Heart left ventricle (tissue), 16 donors: ENCODE measurements at places on chromosomes 12 and 14.

GRCh38 chr12:31007153-31007495 lies 66.5 kb upstream of the DDX11 start:
- DNase-seq, result no peak

DNA sequence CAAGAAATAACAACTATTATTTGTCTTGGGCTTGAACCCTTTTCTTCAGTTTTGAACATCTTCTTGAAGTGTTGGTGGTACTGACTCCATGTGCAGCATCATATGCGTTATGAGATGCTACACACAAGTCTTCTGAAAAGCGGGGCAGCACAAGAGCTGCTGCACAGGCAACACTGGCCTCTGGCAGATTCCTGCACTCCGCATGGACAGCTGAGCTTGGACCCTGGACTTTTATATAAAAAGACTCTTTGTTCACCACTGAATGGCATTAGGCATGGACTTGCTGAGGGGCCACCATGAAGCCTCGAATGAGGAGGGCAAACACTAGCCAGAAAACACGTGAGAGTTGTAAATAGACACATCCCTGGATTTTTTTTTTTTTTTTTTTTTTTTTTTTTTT lies 210.8 kb upstream of the NPAS3 start:
- no peak for DNase-seq

DNA sequence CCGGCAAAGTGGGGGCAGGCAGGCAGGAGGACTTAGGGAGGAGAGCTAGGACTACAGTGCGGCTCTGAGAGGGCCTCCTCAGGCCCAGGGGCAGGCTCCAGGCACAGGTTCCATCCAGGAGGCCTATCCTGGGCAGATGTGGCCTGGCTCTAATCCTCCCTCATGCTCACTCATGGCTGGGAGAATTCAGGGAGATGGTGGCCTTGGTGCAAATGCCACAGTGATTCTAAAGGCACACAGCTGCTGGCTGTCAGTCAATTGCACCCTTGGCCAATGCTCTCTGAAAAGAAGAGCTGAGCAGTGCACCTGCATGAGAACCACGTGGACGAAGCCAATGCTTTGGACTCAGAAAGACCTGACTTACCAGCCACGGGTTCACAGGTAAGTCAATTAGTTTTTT lies 89.6 kb downstream of the C12orf75 start:
- no peak for DNase-seq

GRCh38 chr12:52912711-52913430 lies 8.0 kb upstream of the KRT8 start:
- DNase-seq, result no peak

DNA sequence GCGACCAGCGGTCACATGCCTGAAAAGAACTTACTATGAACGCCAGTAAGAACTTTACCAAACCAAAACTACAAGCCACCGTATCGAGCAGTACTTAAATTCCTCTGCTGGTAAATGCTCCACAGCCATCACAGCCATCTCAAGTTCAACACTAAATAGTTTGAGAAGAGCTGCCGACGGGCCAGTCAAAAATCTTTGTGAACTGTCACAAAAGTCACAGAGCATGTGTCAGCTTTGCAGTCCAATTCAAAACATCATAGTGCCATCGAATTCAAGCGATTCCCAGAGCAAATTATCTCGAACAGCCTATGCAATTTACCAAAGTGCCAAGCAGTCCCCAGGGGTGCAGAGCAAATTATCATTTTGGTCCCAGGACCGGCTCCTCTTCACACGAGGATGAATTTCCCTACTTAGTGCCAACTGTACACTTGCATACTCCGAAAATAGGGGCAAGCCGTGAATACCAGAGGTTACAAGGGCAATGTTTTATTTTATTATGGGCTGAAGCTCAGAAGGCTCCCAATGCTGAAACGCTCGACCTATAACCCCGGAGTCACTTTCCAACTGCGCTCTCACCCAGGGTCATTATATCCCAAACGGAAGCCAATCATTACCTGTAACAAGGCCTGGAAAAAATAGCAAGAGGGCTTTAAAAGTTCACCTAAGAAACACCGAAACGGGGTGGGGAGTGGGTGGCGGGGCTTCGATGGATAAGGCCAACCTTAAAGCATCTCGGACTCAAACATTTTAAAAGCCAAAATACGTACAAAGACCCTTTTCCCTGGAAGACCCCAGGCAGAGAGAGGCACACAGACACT lies 1.1 kb downstream of the LRP6 start:
- DNase-seq, result no peak

DNA sequence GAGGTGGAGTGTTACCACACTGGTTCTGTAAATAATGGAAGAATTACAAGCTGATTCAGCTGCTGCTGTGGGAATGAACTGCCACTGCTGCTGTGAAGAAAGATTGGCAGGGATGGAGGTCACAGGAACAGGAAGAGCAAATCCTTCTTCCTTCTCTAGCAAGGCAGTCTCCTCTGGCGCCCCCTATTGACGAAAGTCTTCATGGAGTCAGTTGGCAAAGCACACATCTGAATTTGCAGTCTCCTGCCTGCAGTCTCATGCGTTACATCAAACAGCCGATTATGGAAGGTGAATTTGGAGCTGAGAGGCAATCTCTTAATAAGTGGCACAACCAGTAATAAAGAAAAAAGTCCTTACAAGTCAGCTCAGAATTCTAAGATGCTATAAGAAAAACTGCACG lies 106.0 kb upstream of the TMTC1 start:
- peak; percentile 52 for DNase-seq

DNA sequence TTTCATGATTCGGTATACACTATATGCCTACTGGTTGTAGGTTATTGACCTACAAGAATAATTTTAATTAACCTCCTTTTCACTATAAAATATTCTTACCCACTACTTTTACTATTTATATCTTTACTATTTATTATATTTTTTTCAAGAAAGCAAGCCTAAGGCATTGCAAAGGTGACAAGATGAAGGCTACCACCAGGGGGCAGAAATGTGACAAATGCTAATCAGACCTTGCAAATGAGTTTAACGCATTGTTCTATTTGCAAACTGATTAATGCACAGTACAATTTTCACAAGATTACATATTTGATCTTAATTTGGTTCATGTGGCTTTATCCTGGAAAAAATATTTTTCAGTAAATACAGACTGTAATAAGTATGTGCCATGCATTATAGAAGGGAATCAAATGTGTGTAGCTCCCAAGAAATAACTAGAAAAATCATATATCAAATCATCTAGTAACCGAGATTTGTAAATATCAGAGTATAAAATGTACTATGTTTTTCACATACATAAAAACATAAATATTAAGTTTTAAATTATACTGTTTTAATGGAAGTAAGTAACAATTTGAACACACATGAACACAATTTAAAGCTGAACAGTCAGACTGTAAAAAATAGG lies 107.0 kb downstream of the ADAMTS20 start:
- DNase-seq, result peak; percentile 28

- DNase-seq, result no peak
These were observed 21.2 kb upstream of the ELK3 start for GRCh38 chr12:96172981-96173380.

DNA sequence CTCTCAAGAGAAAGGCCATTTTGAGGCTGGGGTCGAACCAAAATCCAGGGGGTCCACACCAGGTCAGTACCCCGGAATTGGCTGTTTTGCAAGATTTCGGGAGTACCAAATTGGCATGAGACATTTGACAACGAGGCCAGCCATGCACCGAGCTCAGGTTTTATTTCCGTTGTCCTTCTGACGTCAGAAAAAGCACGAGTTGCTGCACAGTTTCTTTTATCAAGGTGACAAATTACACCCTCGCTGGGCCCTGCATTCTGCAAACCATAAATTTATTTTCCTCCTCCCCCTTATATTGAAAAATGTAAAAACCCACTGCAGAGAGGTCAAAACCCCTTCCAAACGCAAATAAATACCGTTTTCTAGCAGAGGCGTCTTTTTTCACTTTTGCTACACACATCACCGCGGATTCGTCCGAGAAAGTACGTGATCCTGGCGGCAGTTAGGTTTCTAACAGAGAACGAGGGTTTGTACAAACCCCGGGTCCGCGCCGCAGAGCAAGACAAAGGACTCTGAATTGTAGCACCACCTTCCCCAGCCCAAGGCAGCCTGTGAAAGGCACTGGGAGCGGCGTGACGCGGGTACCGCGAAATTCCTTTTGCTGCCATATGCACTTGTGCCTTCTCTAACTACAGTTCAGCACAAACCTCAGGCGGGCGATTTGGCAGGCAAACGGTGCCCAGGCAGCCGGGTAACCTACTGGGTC lies 1.8 kb downstream of the SLC38A1 start:
- DNase-seq, result peak; percentile 72

DNA sequence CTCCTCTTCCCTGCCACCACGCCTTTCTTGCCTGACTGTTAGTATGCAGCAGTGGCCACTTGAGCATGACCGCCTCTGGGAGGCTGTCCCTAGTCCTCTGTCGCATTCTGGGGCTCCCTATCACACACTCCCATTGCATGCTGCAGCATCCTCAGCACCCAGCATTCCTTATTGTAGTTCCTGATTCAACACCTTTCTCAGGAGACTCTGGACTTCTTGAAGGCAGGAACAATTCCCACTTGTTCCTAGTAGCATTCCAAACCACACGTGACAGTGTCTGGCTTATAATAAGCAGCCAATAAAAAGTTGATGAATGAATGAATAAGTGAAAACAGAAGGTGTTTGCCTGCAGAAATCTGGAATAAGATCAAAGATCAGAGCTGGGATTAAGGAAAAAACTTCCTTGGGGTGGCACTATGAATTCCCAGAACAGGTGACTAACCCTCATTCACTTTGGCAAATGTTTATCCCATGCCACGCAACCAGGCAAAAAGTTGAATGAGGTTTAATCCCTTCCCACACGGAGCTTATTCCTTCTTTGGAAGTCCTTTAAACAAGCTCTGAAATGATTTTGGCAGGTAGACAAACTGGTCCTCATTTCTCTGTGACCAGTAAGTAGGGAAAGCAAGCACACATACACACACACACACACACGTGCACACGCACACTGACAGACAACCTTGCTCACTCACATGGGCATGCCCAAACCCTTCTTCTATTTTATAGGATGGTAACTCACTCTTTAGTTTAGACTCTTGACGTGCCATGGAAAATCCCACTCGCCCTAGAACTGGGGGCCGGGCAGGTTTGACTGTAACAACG lies 26.5 kb downstream of the NTF3 start:
- DNase-seq, result no peak

DNA sequence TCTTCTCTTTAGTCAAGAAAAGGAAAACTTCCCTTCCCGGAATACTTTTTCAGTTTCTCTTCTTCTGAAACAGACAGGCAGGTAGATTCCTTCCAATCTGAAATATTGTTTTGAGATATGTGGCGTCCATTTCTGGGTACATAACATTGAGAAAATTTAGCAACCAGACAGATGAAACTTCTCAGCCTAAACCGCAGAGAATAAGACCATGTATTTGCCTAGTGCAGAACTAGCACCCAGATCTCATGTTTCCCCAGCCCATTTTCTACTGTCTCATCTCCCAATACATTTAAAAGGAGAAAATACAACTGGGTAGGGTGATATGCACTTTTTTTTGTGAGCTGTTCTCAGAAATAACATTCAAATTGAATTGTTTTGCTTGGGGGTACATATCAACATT lies 6.4 kb downstream of the AVPR1A start:
- no peak for DNase-seq

GRCh38 chr12:97288531-97288930 lies 174.1 kb upstream of the RMST start:
- DNase-seq, result no peak

DNA sequence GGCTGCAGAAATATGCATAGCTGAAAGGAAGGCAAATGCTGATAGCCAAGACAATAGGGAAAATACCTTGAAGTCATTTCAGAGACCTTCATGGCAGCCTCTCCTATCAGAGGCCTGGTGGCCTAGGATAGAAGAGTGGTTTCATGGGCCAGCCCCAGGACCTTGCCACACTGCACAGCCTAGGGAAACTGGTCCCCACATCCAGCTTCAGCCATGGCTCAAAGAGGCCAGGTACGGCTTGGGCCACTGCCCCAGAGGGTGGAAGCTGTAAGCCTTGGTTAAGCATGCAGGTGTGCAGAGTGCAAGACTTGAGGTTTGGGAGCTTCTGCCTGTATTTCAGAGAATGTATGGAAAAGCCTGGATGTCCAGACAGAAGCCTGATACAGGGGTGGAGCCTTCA lies 101.0 kb upstream of the KITLG start:
- no peak for DNase-seq

DNA sequence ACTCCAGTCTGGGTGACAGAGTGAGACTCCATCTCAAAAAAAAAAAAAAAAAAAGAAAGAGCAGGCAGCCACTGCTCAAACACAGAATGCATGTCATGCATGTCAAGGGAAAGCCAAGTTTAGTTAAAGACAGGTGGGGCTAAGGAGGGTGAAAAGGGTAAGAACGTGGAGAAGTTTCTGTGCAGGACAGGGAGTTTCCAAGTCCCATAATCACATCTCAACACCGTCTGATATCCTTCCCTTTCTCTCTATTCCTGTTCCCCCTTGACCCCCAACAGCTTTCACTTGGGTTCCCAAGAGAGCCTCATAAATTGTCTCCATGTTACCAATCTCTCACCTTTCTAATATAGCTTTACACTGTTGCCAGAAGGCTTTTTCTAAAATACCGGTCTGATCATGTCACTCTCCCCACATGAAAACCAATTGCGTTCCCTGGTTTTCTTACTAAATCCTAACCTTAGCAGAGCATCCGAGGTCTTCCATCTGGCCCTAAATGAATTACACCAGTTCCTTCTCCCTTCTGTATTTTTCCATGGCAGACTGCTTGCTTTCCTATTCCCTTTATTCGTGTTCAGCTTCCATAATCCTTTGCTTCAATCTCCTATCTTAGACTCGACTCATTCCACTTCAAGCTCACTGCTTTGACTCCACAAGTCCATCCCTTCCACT lies 37.0 kb downstream of the LIMA1 start:
- no peak for DNase-seq

GRCh38 chr14:95137804-95138167 lies 19.5 kb downstream of the DICER1 start:
- DNase-seq, result no peak

GRCh38 chr14:29222671-29223268 lies 456.2 kb downstream of the FOXG1 start:
- DNase-seq, result no peak

- no peak for DNase-seq
These were observed 137.2 kb downstream of the ARMH4 start for GRCh38 chr14:58014778-58015177.

GRCh38 chr14:20679907-20680306 lies 4.5 kb upstream of the RNASE4 start:
- DNase-seq, result no peak
